ENCODE measurements at places on chromosomes 13 and 19. TPM values are rescaled to one million over a fixed set of nuclear protein-coding genes. Genes with fewer than 3 reads are reported as not detected.

Gene KLK14
- not detected for polyA plus RNA-seq

DNA sequence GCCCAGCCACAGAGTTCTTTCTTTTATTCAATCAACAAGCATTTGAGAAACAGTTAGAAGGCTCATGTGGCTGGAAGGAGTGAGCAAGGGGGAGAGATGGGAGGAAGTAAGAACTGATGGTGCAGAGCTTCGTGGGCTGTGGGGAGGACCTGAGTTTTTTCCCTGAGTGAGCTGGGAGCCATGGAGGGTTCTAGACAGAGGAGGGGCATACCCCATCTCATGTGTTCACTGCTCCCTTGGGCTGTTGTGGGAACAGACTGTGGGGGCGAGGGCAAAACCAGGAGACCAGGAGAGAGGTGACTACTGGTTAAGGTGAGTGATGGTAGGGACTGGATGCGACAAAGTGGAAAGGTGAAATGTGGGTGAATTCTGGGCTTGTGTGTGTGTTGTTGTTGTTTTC is 2.4 kb upstream of the PKN1 start:
- DNase-seq: no peak

Gene OLFM2
- polyA plus RNA-seq: 11.6 TPM

- DNase-seq: no peak
Observed at GRCh38 chr13:107827840-107828549, 387.3 kb downstream of the LIG4 start.

Gene ZNF444
- 6.4 TPM for polyA plus RNA-seq

Gene GRIK5
- polyA plus RNA-seq: 0.69 TPM

Gene CD22
- polyA plus RNA-seq: 0.95 TPM

GRCh38 chr13:93304868-93305613 is 78.4 kb downstream of the GPC6 start:
- DNase-seq: no peak
